ENCODE measurements at places on chromosomes 6 and 20.

- no peak for DNase-seq
These were observed 268.1 kb upstream of the SPTLC3 start for GRCh38 chr20:12740647-12741046.

- no peak for DNase-seq
These were observed 3.8 kb downstream of the SLC2A4RG start for GRCh38 chr20:63743210-63743970.

GRCh38 chr20:38426006-38426897, 8.9 kb downstream of the SNHG17 start:
- DNase-seq: no peak

DNA sequence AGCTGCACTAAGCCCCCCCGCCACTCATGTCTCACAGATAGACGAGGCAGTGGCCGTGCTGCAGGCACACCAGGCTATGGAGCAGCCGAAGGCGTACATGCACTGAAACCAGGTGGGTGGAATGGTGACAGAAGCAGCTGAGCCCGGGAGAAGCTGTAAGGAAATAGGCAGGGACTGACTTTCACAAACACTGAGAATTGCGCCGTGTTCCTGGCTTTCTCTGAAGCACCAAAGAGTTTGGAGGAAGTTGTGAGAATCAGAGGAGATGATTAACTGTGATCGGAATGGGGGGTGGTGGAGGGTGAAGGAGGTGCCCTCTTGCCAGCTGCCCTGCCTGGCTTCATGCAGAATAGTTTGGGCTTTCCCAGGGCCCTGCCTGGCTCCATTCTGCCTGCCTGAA, 21.6 kb downstream of the TOMM34 start:
- DNase-seq: no peak

DNA sequence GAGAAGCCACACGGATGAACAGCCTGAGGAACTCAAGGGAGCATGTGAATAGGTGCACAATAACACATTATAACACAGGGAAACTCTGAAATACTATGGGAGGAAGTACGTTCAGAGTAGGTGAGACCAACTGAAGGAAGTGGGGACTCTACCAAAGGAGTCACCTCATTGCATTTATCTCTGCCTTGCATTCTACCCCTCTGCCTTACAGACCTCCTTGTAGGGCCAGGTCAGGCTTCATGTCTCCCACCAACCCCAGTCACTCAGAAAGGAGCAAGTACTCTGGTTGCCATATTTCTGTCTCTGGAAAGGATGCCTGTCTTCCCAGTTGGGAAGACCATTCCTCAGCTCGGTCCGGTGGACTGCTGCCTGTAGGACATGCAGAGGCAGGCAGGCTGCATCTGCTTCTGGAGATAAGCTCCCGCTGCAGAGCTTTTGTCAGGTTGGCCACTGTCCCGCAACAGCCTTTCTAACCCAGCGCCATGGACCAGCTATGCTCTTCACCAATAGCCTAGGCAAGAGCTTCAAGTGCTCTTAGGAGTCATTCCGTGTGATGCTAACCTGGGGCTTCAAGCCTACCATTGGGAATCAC, 51.6 kb upstream of the ASIP start:
- DNase-seq: no peak

DNA sequence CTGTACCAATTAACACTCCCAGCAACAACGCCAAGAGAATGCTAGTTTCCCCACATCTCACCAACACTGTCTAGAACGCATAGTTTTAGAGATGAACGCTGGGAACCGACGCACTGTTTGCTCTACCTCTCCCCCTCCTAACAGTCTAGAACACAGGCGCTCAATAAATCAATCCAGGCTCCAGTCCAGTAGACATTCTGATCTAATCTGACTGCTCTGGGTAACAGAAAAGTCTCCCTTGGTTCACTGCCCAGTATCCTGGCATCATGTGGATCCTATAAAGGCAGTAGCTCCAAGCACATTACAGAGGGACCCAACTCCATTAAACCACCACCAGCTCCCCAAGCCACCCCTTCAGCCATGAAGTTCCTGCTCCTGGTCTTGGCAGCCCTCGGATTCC, at the start of gene DEFB132:
Gene DEFB132 (plus strand): TSS at position 306 of the 400 bp plus-strand sequence. CDS start 55 bp downstream, at position 361.
- no peak for DNase-seq

- no peak for DNase-seq
These were observed 358.0 kb upstream of the CITED2 start for GRCh38 chr6:139732451-139732850.

- DNase-seq: peak; percentile 41
These were observed 155.1 kb upstream of the ENPP5 start for GRCh38 chr6:46325561-46326530.

GRCh38 chr6:322259-322930, 30.1 kb downstream of the DUSP22 start:
- no peak for DNase-seq

- no peak for DNase-seq
These were observed 10.3 kb downstream of the KCNK5 start for GRCh38 chr6:39218868-39219567.

- peak; percentile 34 for DNase-seq
These were observed 36.8 kb upstream of the PRND start for GRCh38 chr20:4684837-4685413.

DNA sequence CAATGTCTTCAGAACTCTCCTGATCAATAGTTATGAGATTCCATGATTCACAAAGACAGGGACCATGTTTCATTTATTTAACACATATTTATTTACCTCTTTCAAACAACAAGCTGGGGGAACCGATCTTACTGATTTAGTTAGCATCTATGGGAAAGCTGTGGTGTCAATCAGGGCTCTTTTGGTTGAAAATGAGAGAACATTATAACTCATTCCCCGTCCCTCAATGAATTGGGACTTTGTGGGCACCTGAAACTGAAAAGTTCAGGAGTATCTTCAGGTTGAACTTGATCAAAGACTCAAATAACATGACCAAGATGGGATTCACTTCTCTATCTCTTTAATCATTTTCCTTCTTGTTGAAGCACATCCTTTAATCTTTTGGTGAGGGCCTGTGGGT, 67.4 kb downstream of the CHMP4B start:
- DNase-seq: no peak

- no peak for DNase-seq
These were observed 53.3 kb downstream of the UTRN start for GRCh38 chr6:144338474-144338873.

DNA sequence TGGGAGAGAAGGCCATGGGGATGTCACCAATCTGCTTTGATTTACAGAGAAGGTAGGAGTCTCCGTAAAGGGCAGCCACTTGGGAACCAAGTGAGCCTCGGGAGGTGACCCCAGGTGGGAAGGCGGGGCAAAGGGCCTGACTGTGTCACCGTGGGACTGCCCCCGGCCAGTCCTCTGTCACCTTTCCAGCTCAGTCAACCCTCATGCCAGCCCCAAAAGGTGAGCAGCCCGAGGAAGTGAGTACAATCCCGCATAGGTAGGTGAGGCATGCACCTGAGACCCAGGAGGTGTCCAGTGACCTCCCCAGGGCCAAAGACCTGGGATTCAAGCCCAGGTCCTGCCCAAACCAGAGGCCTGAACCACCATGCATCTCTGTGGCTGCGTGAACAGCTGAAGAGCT, 36.2 kb downstream of the BMP7 start:
- DNase-seq: no peak

GRCh38 chr6:112827793-112828192, 480.7 kb downstream of the RFPL4B start:
- DNase-seq: no peak

- DNase-seq: peak; percentile 66
These were observed 816 bp downstream of the NPEPL1 start for GRCh38 chr20:58693226-58694006.

DNA sequence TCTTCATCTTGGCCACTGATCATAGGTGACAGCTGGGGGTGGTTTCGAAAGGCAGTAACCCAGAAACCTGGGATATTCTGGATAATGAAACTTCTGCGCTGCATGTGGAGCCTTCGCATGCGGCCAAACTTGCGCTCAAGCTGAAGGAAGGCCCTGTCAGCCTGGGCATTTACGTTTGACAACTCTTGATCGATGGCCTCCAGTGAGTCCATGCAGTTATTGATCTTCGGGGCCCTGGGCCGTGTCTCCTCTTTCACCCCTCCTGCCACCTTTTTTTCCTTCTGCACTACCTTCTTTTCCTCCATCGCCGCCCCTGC, 729 bp downstream of the TSPYL4 start:
- no peak for DNase-seq

DNA sequence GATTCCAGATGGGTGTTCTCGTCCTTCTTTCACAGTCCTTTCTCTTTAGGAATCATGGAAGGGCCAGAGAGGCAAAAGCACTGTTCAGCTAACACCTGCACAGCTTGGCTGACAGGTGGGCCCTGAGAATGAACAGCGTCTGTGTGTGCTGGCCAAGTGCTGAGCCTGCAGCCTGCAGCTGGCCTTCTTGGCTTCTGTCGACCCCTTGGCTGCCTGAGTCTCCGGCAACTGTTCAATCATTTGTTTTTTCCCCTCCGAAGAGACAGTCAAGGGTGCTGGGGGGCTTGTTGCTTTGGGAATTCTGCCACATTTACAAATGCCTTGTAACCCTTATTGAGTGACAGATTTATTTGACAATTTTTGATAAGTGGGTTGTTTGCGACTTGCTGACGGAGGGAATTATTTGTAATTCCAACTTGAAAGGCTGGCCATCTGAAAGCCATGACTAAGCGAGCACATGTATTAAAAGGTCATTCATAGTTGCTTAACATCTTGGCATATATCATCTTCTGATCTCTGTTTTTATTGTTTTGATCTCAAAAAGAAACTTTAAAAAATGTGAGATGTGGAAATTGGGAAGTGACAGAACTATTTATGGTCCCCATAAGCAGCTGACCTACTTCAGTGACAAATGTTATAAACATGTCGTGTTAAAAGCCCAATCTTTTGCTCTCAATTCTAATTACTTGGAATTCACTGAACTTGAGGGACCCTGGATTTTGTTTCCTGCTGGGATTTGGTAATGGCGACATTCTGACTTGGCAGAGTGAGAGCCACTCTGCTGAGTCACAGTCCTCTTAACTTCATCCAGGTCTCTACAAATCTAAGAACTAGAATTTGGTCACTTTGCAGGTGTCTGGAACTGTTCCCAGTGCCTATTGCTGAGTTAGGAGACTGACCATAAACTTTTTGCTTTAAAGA, 41.9 kb upstream of the FERMT1 start:
- peak; percentile 30 for DNase-seq

DNA sequence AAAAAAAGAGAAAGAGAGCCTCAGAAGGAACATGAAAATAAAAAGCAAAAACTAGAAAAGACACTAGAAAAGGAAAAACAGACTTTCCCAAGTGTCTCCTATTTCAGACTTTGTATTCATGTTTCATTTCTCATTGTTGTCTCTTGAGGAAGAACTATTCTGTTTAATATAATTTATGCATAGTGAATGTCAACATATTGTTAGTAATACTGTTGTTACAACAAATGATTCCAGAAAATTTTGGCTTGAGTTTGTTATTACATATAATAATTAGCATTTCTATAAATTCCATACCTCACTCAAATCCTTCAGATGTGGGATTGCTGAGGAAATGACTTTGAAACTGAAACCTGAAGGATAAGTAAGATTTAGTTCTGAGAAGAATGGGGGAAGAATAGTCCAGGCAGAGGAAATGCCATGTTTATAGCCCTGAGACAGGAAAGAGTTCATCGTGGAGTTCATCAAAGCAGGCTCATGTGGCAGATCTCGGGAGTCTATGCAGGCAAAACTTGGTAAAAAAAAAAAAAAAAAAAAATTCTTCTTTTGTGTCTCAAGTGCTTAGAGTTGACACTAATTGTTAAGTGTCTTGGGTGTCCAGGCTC, 53.1 kb upstream of the EIF2S2 start:
- DNase-seq: no peak

DNA sequence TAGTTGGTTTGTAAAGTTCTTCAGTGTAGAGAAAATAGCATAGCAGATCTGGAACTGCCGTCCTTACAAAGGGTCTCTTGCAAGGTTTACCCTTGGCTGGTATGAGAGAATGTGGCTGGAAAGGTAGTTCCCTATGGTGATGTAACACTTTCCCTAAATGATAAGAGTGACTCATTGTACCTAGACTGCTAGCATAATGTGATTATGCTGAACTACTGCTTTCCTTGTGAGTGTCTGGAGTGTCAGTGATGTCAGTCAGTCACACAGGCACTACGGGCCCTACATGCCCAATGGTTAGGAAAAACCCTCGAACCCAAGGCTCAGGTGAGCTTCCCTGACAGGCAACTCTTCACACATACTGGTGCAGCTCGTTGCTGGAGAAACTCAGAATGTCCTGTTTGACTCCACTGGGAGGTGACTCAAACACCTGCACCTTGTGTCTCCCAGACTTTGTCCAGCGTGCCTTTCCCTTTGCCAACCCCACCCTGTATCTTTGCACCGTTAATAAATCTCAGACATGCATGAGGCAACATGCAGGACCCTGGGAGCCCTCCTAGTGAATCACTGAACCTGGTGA, 28.4 kb upstream of the LY86 start:
- peak; percentile 57 for DNase-seq

GRCh38 chr6:166032366-166033200, 135.1 kb downstream of the TBXT start:
- DNase-seq: peak; percentile 85

DNA sequence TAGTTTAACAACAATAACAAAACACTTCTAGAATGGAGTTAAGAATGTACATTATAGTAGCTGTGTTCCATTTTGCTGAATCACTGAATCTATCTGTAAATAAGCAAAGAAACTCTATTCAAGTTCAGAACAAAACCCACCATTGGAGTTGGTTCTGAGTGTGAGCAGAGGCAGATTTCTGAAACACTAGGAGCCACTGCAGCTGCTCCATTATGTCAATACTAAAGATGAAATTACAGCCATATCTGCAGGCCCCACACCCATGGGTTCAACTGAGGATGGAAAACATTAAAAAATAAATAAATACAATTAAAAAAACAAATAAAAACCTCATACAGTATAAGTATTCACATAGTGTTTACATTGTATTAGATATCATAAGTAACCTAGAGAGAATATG, 91.0 kb downstream of the REPS1 start:
- DNase-seq: no peak

DNA sequence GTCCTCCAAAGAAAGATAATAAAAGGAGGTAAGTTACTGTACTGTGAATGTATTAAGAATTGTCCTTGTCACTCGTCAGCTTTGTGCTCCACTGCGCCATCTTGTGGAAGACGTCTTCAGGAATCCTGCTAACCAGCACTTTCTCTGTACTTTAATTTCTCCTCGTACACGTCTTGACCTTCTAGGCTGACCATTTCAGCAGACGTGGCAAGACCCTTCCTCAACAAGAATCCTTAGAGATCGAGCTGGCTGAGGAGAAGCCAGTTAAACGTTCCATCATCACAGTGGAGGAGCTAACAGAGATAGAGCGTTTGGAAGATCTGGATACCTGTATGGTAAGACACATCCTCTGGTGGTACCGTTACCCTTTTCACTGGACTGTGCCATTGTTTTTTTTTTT, 95.5 kb upstream of the SCGN start:
- peak; percentile 76 for DNase-seq

GRCh38 chr20:17652411-17652810, 29.6 kb downstream of the RRBP1 start:
- no peak for DNase-seq

Data from mesendoderm (in vitro differentiated cells).